HCEC 1CT (cell line): ENCODE measurements at places on chromosomes 4 and X.
A peak's percentile ranks its signal among the peaks of the same experiment; 100 is the strongest.

DNA sequence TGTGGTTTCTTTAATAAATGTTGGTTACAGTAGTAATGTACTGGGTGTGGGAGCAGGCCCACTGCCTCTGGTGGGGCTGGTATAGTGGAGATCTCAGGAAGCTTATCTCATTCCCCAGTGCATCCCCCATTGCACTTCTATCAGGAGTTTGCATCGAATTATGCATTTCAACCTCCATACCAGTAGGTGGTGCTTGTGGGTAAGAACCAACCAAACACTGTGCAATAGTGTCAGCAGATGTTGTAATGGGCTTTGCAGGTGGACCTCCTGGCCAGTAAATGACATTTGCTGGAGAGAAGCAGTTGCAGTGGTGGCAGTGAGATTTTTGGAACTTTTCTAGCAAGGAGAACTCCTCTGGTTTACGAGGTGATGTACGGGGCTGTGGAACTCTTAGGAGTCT lies 150.6 kb downstream of the POU3F4 start:
- DNase-seq: no peak

DNA sequence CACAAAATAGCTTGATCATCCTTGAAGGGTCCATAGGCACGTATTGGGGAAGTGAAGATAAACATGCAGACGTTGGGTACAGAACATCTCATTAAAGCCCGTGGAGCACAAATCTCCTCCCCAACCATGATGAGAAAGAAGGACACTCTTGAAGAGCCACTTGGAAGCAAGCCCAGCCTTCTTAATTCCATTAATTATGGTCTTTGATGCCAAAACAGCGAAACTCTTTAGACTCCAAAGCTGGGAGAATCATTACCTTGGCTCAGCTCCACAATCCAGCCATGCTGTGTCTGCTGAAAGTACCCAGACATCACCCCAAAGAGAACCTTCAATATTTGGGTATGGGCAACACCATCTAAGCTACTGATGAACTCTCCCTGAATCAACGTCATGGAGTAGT lies 169.0 kb upstream of the MBNL3 start:
- no peak for DNase-seq

- no peak for DNase-seq
Measured at GRCh38 chr4:4771160-4771559, 88.3 kb upstream of the MSX1 start.

DNA sequence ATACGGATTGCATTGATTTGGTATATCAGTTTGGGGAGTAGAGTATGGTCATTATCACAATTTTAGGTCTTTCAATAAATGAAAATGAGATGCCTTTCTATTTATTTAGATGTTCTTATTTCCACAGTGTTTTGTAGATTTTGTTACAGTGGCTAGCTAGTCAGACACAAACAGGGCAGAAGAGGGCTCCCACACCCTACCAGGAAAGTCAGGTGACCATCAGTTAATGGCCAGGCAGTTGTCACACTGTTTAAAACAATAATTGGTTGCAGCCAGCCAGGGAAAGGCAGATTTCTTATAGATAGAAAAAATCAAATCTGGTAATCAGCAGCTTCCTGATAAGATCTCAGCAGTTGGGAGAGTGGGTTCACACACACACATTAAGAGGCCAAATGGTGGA lies 57.2 kb downstream of the UGT2B17 start:
- DNase-seq: no peak

- no peak for DNase-seq
Measured at GRCh38 chr4:119659576-119659975, 31.0 kb upstream of the PDE5A start.

DNA sequence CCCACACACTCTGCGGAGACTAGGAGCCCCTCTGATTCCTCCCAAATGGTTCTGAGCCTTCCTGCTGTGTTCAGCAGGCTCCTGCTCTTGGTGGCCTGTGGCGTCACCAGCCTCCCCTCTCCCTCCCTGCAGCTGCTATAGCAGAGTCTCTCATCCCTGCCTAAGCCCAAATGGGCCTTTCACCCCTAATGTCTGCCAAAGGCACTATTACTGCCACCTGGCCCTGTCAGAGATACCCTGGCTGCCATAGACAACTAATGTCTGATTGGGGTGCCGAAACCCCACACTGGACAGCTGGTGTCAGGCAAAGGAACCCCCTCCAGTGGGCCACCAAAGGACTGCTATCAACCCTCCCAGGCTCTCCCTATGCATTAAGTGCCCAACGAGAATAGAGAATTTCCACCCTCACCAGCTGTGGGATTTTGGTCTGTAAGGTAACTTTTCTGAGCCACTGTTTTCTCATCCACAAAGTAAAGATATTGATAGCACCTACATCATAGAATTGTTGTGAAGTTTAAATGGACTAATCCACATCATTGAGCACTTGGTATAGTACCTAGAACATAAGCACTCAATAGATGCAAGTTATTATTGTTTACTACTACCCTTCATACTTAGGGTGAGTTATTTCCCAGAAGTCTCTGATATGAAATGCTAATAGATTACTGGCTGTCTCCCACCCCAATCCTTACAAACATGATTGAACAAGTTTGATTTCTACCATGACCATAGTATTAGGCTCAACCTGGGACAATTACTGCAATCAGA lies 421.3 kb downstream of the MID1IP1 start:
- no peak for DNase-seq

- DNase-seq: no peak
Measured at GRCh38 chr4:8765631-8766590, 105.7 kb downstream of the HMX1 start.

- no peak for DNase-seq
Measured at GRCh38 chrX:150736475-150736874, 43.3 kb downstream of the MTMR1 start.

DNA sequence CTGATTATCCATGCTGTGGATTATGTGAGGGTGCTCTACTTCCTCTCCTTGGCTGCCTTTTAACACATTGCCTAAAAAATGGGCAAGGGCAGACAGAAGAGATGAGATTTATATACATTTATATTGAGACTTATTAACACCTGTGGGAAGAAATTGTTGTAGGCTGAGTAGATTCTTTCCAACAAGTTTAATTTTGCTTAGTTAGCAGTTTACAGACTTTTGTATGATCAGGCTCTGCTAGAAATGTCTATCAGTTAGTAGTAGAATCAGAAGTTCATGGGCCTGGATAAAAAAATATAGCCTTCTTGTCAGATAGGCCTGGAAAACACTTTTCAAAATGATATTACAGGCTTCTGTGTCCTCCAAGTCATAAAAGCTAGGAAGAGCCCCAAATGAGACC lies 111.3 kb upstream of the LEF1 start:
- DNase-seq: no peak

DNA sequence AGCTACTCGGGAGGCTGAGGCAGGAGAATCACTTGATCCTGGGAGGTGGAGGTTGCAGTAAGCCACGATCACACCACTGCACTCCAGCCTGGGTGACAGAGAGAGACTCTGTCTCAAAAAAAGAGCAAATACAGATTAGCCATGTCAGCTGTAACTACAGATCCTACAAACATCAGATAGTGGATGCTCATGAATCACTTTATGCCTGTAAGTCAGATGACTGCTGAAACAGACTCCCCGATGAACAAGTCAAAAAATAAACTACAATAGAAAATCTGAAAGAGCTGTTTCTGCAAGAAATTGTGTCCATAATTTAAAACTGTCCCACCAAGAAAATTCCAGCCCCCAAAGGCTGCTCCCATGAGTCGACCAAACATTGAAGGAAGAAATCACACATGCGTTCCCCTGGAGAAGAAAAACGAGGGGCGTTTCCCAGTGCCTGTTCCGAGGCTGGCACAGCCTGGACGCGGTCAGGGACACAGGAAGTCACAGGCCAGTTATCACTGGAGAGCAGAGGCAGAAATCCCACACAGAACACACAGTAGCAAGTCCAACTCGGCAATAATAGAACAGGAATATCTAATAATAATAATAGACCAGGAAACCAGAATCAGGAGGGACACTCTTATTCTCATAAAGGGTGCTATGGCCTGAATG lies 30.0 kb upstream of the GTPBP6 start:
- DNase-seq: no peak

- DNase-seq: peak; percentile 46
Measured at GRCh38 chrX:48569958-48570357, 4.3 kb upstream of the RBM3 start.

- DNase-seq: no peak
Measured at GRCh38 chrX:69067841-69068240, 97.4 kb downstream of the PJA1 start.

GRCh38 chr4:98937986-98938720 lies 9.2 kb upstream of the EIF4E start:
- DNase-seq: peak; percentile 49

- no peak for DNase-seq
Measured at GRCh38 chr4:142925161-142925560, 79.1 kb upstream of the INPP4B start.

DNA sequence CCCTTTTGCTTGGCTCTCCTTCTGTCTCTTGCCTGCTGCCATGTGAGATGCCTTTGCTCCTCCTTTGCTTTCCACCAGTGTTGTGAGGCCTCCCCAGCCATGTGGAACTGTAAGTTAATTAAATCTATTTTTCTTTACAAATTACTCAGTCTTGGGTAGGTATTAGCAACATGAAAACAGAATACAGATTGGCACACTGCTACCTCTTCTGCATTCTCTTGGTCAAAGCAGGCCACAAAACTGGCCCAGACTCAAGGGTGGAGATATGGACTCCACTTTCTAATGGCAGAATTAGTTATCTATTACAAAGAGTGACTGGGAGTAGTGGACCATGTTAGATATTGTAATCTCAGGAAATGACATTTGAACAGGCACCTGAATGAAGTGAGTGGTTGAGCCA lies 21.5 kb upstream of the CCDC149 start:
- no peak for DNase-seq

GRCh38 chr4:145845118-145845517 lies 93.5 kb downstream of the ZNF827 start:
- no peak for DNase-seq

DNA sequence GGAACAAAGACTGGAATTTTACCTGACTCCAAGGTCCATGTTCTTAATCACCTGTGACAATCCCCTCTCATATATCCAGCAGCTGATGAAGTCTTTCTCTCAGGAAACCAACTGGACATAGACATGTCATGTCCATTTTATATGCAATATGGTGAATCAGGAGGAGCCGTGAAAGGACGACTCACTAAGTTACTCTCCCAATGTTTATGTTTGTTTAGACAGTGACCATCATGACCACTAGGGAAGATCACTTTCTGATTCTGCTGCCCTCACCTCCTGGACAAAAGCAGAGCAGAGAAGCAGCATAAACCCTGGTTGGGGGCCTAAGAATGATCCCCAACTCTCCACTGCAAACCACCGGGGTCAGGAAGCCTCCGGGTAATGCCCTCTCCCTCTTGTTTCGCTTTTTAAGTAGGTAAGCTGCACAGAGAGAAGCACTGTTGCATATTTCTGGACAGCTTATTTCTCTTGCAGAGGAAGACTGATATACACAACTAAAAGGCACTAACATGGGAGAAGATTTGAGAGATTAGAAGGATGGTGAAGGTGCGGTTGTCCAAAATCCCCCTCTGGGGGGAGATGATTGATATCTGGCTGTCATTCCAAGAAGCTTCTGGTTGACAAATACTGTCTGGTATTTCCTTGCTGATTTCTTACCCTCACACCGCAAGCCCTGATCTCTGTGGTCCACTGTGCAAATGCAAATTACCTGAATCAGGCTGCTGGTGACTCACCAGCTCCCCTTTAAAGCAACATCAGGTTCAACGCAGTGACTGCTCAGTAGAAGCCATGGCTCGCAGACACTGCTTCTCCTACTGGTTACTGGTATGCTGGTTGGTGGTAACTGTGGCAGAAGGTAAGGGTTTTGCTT lies at the start of gene ODAPH:
TSS of gene ODAPH (plus strand) at position 773 of the 871 bp plus-strand sequence. CDS start at position 790, 17 bp downstream.
- DNase-seq: peak; percentile 3

- no peak for DNase-seq
Measured at GRCh38 chr4:5198656-5199541, 147.6 kb downstream of the STK32B start.

DNA sequence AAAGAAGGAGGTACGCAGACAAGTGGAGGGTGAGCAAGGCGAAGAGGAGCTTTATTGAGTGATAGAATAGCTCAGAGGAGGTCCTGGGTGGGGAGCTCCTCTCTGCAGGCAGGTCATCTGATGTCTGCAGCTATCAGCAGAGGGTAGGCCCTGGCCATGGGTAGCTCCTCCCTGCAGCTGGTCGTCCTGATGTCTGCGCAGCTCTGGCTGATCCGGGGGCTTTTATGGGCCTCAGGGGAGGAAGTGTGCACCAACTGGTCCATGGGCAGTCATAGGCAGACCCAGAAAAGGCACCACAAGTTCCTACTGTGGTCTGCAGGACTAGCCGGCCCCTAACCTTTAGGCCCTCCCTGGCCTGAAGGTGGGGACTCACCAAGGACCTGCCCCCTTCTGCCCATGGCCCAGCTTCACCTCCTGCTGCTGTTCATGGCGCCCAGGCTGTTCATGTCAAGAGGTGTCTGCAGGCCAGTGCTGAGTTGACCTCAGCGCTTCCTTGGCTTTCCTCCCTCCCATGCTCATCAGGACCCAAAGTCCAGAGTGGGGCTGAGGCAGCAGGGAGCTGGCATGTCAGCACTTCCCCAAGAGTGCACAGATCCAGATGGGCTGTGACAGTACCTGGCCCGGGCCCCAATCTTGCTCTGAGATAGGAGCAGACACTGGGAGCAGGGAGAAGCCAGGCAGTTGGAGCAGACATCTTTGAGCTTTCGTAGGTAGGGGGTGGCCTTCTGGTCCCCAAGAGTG lies 46.1 kb downstream of the ARAP2 start:
- no peak for DNase-seq

GRCh38 chrX:71367396-71367795 lies 1.2 kb downstream of the TAF1 start:
- no peak for DNase-seq

GRCh38 chr4:1494416-1495315 lies 88.4 kb upstream of the NKX1-1 start:
- DNase-seq: no peak

- no peak for DNase-seq
Measured at GRCh38 chr4:96352051-96352517, 512.2 kb downstream of the PDHA2 start.

DNA sequence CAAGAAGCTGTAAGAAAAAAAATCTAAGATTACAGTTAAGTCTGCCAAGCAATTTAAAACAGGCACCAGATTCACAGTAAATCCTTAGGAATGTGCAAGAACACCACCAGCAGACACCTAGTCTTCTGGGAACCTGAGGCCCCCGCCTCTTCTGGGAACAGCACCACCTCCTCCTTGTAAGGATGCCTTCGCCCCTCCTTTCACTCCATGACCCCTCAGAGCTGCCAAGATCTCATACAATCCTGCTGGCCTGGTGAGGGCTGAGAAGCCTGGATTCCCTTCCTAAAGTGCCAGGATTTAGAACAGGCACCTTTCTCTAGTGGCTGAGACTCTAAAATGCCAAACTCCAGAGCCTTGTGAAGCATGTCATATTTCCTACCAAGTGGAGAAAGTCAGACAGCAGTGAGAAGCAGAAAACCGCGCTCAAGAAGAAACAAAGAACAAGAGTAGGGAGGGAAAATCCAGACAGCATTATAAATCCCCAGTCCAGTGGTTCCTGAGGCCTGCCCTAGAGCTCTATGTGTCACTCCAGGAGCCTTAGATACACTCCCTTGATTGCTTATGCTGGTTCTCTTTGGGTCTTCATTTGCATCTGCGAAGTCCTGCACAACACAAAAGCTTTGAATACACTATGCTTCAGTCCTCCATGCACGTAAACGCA lies 166.4 kb downstream of the TSPAN5 start:
- no peak for DNase-seq
